ENCODE measurements at places on chromosomes 4 and X.

DNA sequence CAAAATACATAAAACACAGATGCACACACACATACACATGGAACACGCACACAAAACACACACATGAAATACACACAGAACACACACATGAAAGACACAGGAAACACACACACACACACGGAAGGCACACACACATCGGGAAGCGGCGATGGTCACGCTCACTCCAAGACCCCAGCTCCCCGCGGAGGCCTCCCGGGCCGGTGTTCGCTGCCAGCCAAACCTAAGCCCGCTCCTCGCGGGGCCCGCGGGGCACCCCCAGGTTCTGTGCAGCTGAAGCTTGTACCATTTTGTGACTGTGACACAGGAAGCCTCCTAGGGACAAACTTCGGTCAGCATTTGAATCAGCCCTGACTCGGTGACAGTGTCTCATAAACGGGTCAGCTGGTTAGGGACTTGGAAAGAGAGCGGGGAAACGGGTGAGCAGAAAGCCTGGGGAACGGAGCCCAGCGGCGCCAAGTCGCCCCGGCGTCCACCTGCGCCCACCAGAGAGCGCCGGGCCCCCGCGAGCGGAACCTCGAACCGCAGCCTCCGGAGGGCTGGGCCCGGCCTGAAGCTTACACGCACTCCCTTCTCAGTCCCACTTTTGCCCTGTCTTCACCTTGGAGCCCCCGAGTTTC is 32.1 kb downstream of the F11 start:
- DNase-seq = no peak

- peak; percentile 5 for DNase-seq
These were observed 132.2 kb upstream of the NDP start for GRCh38 chrX:44105228-44105913.

DNA sequence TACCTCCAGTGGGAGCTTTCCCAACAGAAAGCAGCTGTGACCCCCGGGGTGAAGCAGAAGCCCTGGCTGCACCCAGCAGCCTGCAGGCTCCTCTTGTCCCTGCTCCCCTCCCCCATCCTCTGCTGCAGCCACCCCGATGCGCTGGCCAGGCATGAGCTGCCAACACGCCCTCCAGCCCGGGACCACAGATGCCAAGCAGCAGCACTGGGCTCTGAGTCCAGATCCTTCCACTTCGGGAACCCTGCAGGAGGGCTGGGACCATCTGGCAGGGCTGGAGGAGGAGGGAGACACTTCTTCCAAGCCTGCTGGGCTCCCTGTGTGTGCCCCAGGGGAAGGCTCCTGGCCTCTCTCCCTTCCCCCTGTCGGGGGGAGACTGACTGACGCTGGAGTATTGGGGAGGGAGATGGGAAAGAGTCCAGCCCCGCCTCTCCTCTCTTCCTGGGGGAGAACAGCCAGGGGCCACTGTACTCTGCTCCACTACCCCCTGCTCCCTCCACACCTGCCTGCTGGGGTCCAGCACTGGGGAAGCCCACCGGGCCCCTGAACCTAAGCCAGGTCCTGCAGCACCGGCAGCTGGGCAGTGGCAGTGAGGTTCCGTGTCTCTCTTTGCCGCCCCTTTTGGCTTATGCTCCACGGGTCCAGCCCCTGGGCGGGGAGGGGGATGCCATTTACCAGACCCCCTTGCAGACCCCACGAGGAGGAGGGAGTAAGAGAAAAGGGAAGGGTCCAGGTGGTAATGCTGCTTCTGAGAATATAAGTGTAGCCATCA is 55.7 kb downstream of the PPP2R2C start:
- no peak for DNase-seq

GRCh38 chr4:140756319-140757231 is at the start of gene TBC1D9:
Gene TBC1D9, minus strand, starts transcription at chr4:140756385. Its CDS starts 340 bp downstream, at chr4:140756045.
- DNase-seq = peak; percentile 85

- no peak for DNase-seq
These were observed 86.0 kb upstream of the NMU start for GRCh38 chr4:55722132-55722531.

GRCh38 chrX:82412858-82413257 is 1095.2 kb upstream of the POU3F4 start:
- no peak for DNase-seq

GRCh38 chrX:65451663-65452062 is 82.9 kb downstream of the LAS1L start:
- DNase-seq = peak; percentile 48

DNA sequence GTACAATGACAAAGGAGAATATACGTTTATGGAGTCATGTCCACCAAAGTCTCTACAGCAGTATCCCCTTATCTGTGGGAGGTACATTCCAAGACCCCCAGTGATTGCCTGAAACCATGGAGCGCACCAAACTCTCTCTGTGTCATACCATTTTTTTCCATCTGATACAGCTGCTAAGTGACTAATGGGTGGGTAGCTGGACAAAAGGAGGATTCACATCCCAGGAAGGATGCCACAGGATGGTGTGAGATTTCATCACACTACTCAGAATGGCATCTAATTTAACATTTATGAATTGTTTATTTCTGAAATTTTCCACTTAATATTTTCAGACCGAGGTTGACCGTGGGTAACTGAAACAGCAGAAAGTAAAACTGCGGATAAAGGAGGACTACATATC is 49.8 kb upstream of the AGA start:
- DNase-seq = no peak

DNA sequence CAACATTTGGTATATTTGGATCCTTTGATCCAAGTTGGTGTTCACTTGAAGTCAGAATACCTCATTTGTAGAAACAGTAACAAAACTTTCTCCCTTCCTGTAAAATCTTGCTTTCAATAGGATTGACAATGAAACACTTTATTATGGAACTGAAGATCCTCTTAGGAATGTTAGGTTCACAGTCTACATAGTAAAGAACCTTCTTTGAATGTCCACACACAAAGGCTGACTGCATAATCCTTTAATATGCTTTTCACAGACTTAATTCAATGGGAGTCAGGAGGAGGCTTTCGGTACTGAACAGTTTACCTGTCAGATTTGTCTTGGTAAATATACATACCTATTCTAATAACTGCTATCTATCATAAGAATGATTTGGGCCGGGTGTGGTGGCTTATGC is 188.5 kb downstream of the SPRY1 start:
- DNase-seq = no peak

DNA sequence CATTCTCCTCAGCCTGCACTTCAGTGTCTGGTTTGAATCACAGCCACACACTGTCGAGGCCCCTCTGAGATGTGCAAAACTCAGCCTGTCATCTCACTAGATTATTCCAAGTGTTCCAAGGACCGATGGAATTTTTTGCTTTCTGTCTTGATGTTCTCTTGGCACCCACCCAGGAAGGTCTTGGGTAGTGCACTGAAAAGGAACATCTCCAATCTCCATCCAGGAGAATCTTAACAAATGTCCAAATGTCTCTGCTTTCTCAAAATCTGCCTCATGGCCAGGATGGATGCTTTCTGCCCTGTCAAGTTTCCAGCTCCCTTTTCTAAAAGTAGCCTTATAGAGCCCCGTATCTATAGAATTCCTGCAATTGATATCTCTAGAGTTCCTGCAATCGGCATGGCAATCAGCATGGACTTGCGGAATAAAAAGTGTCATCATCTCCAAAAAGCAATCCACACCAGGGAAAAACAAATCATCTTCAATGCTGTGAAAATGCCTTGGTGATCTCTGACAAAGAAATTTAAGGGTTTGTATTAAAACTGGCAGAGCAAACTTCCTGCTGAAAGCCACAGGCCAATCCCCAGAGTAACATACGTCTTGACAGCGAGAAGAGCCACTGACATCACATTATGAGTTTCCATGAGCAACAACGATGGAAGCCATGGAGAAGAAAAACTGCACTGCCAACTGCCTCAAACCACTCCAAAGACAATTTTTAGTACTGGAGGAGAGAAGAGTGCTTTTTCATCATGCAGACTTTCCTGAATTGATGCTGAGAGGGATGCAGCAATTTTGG is 215.3 kb upstream of the FAM9B start:
- no peak for DNase-seq

DNA sequence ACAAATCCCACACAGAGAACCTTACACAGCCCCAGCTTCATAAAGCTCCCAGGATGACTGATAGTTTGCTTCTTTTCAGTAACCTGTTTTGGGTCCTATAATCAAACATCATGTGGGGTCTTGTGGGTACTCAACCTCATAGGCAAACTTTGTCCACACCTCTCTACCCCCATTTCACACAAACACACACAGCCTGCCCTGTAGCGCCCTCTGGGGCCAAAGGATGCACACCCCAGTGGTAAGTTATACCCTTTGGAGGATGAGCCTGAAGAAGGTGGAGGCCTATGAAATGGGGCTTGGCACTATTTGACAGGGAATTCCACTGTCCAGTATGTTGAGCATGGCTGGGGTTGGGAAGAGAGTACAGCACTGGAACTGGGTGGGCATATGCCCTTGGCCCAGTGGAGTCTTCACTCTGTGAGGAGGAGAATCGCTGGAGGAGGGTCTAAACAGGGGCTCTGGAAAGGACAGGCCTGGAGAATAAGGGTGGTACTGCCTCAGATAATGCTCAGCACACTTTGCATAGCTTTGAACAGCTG is 30.5 kb upstream of the COL25A1 start:
- peak; percentile 19 for DNase-seq

DNA sequence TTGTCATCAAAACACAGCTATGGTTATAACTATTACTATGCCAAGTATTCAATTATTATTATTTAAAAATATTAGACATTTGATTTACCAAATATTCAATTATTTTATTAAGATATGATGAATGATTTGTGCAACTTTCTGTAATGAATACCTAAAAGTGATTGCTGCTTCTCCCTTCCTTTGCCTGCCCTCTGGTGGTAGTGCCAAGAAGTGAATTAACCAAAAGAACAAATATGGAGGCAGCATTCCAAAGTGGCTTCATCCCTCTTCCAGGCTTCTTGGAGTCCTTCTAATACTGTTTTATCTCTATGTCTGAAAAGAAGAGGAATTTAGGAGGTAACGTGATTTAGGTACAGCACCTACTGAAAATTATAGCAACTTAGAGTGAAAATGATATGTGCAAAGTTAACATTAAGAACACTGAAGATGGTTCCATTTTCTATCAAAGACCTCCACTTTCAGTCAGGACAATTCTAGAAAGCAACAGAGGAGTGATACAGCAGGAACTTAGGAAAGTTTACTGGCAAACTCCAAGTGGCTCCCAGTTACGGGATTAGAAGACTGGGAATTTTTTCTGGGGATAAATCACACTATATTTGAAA is 43.0 kb downstream of the ENPEP start:
- DNase-seq = peak; percentile 29

DNA sequence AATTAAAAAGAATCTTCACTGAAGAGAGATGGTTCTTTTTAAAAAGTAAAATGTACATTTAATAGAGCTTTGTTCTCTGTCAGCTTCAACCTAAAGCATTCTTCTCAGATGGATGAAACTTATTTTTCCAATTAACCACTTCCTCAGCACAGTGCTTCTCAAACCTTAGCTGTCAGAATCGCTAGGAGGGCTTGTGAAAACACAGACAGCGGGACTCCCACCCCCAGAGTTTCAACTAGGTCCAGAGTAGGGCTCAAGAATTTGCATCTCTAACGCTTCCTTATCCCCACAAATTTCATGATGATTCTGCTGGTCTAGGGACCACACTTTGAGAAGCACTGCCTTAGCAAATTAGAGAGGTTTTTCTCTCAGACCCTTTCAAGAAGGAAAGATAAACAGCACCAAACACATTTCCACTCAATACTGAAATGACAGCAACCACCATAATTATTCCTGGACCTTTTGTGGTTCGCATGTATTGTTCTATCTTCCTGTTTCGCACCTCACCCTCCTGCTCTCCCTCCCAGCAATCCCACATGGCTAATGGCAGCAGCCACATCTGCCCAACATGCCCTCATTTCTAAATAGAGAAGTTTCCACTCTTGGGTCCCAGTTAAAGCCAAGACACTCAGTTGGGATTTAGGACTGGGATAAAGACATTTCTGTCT is 73.2 kb downstream of the ZNF827 start:
- DNase-seq = no peak

- no peak for DNase-seq
These were observed 1408.0 kb downstream of the RAPGEF2 start for GRCh38 chr4:160510928-160511327.

DNA sequence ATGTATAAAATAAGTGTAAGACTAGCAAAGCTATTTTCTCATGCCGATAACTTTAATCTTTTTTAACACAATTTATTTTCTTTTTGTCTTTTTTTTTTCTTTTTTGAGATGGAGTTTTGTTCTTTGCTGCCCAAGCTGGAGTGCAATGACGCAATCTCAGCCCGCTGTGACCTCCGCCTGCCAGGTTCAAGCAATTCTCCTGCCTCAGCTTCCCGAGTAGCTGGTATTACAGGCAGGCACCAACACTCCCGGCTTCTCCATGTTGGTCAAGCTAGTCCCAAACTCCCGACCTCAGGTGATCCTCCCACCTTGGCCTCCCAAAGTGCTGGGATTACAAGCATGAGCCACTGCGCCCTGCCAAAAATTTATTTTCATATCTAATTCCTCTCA is 164.2 kb upstream of the SLIT2 start:
- no peak for DNase-seq

DNA sequence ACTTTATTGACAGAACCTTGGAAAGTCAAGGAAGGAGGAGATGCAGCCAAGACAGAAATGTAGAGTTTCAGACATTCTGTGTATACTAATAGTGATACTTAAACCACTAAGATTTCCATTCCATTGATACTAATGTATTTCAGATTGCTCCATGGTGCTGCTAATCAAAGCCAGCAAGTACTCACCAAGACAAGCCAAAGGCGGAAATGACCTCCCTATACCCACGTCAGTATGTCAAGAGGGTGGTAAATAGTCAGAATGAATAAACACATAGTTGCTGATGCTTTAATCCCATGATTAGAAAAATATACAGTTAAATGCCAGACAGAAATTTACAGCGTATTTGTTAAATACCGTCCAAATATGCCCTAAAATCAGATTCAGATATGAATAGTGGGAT is 417.8 kb upstream of the INTU start:
- DNase-seq = no peak

- no peak for DNase-seq
These were observed 22.3 kb downstream of the HTRA3 start for GRCh38 chr4:8291701-8292477.

- no peak for DNase-seq
These were observed at the start of gene TRIM61 for GRCh38 chr4:164977243-164978164. Gene TRIM61, minus strand, starts transcription at chr4:164977657. Its CDS starts 7,655 bp downstream, at chr4:164970002.

GRCh38 chr4:166460769-166461550 is 587.9 kb downstream of the TLL1 start:
- DNase-seq = no peak

DNA sequence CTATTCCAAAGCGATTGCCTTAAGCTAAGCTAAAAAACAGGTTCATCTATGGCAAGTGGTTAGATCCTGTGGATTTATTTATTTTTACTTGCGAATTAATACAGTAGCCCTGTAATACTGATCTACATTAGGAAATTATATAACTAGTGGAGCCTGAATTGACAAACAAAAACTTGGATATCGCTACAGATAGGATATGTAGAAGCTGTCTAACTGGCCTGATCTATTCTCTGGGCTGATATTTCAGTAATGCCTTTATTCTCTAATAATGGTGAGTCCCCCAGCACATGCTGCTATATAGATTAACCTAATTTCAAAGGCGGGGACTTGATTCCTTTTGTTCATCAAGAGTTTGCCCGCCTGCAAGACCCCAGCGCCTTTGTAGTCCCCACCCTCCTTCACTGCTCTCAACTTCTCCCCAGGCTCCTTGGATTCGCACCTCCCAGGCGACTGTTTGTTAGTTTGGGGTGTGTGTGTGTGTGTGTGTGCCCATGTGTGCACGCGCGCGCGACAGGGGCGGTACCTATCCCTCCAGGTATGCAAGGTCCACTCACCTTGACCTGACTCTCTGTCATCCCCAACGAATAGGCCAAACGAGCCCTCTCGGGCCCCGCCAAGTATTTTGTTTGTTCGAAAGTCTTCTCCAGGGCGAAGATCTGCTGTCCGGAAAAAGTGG is 3.8 kb downstream of the NKX6-1 start:
- no peak for DNase-seq

- DNase-seq = peak; percentile 91
These were observed 159.0 kb downstream of the CHIC2 start for GRCh38 chr4:53905276-53905940.

Data from NCI-H526 (cell line).